C1 segment of cervical spinal cord (tissue), 14 donors: ENCODE measurements at places on chromosomes 2 and 18.

DNA sequence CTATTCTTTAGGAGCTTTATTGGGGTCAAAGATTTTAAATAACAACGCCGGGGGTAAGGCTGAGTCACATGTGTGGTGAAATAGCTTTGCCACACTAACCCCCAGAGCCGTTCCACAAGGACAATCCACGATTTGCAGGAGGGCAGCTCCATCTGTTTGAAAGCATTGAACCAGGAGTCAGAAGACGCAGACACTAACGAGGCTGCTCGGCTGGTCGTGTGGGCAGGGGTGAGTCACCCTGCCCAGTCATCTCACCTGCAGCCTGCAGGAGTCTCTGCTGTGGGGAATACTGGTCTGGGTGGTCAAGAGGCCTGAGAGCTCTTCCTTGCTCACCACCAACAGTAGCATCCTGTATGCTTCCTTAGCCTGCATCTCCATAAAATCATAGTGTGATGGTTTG is 149.2 kb upstream of the NCK2 start:
- DNase-seq = no peak

DNA sequence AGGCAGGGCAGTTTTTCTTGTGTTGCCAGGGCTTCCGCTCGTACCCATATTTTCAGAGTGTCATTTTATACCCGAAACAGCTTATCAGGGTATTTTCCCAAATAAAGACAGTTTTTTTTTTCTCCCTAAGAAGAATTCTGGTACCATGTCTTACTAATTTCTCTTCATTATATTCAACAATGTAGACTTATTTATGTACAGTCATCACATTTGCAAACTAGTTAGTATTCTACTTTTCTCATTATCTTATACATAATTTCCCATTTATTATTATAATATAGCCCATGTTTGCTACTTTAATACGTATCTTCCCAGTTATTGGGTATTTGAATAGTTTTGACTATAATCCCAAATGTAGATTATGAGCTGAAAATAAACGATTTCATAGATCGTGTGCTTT is 36.5 kb upstream of the PAIP2B start:
- no peak for DNase-seq

DNA sequence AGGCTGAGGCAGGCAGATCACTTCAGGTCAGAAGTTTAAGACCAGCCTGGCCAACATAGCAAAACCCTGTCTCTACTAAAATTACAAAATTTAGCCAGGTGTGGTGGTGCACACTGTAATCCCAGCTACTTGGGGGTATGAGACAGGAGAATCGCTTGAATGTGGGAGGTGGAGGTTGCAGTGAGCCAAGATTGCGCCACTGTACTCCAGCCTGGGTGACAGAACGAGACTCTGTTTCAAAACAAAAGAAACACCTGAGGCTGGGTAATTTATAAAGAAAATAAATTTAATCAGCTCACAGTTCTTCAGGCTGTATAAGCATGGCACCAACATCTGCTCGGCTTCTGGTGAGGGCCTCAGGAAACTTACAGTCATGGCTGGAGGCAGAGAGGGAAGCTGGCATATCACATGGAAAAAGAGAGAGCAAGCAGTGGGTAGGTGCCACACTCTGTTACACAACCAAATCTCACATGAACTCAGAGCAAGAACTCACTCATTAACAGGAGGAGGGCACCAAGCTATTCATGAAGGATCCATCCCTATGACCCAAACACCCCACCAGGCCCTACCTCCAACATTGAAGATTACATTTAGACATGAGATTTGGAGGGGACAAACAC is 244.1 kb upstream of the RBBP8 start:
- no peak for DNase-seq

DNA sequence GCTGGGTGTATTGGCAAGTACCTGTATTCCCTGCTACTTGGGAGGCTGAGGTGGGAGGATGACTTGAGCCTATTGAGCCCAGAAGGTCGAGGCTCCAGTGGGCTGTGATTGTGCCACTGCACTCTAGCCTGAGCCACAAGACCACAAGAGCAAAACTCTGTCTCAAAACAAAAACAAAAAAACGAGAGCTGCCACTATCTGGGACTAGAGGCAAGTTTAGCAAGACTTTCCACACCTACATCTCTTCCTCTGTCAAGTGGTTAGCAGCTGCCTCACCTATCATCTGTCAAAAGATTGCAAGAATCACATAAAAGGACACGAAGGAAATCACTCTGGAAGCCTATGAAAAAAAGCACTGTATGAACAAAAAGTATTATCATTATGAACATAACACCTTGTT is 55.2 kb upstream of the RIOK3 start:
- no peak for DNase-seq

GRCh38 chr18:8771930-8772329 is 66.6 kb downstream of the MTCL1 start:
- no peak for DNase-seq

GRCh38 chr18:21930177-21930576 is 189.6 kb downstream of the MIB1 start:
- DNase-seq = no peak
